ENCODE measurements at places on chromosomes 13 and 19.

DNA sequence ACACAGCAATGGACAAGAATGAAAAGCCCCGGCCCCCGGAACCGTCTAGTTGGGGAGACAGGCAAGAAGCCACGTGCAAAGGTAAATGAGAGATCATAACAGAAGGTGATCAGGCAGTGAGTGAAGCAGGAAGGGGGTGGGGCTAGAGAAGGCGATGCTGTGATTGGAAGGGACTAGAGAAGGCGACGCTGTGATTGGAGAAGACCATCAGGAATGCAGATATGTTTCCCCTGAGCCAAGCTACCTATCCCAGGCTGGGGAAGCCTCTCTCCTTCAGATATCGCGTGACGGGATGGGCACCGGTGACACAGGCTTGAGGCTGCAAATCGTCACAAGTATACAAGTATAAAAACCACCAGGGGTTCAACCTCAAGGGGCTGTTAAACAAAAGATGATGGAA is 21.8 kb downstream of the DCAF15 start:
- DNase-seq: peak; percentile 78

- DNase-seq: no peak
Measured at GRCh38 chr13:74243637-74244526, 109.7 kb upstream of the KLF12 start.

DNA sequence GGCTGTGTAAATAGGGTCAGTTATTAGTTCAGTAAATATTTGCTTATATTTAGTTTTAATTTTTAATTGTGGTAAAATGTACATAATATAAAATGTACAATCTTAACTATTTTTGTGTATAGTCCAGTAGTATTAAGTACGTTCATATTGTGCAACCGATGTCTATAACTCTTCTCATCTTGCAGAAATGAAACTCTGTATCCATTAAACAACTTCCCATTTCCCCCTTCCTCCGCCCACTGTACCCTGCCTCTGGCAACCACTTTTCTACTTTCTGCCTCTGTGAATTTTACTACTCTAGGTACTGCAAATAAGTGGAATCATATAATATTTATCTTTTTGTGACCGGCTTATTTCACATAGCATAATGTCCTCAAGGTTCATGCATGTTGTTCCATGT is 24.4 kb downstream of the UBAC2 start:
- no peak for DNase-seq

DNA sequence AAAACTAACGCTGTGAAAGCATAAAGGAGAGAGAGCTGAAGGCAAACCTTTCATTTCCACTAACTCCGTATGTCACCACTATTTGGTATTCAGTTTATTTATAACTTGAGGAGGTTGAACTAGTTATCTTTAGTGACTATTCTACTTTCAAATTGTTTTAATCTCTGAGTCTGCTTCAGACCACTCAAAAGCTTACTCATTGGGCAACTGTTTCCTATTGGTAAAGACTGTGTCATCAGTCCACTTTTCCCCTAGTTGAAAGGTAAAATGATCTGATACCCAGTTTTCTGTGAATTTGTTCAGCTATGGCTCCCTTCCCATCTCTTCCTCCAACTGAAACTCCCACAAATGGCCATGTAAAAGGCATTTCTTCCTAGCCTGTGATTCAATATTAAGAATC is 39.1 kb downstream of the TEX26 start:
- no peak for DNase-seq

- DNase-seq: peak; percentile 84
Measured at GRCh38 chr19:12792051-12792852, 966 bp downstream of the JUNB start.

DNA sequence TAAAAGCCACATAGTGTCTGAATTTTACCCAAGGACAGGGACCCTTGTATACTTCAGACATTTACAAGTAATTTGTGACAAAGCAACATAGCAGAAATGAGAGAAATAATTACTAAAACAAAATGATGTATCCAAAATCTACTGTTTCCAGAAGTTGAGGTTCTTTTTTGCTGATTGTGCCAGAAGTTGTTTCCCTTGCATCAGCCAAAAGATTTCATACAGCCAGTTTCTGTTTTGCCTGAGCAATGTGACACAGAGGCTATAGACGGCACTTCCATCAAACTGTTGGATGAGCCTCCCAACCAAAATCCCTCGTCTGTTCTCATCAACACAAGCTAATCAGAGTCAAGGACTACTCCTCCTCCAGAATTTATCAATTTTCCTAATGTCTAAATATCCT is 913.2 kb upstream of the GPC6 start:
- no peak for DNase-seq

GRCh38 chr19:55353803-55354697 is 469 bp downstream of the COX6B2 start:
- peak; percentile 92 for DNase-seq

DNA sequence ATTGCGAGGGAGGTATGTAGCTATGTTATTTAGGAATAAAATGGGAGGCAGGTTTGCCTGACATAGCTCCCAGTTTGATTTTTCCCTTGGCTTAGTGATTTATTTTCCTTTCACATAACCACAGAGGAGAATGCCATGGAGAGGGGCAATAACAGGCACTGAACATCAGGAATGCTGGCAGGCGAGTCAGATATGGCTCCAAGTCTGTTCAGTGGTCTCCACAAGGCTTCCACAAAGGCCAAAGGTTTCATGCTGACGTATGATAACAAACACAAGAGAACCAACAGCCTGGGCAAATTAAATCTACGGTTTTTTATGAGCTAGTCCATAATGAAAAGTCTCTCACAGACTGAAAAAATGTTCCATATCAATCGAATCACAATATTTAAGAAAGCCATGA is 66.7 kb downstream of the SUCLA2 start:
- DNase-seq: no peak

DNA sequence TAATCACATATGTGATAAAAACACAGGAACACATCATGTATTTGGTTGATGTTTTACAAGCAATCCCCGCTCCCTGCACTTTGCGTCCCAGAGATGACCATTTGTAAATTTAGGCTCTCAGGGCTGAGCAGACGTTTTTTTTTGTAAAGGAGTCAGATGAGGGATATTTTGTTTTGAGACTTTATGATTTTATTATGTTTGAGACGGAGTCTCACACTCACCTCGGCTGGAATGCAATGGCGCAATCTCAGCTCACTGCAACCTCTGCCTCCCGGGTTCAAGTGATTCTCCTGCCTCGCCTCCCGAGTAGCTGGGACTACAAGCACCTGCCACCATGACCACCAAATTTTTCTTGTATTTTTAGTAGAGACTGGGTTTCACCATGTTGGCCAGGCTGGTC is 1.4 kb downstream of the TLE6 start:
- DNase-seq: no peak

- no peak for DNase-seq
Measured at GRCh38 chr19:56765137-56765536, 75.4 kb downstream of the PEG3 start.

GRCh38 chr19:5786593-5787408 is 2.3 kb upstream of the PRR22 start:
- DNase-seq: no peak

DNA sequence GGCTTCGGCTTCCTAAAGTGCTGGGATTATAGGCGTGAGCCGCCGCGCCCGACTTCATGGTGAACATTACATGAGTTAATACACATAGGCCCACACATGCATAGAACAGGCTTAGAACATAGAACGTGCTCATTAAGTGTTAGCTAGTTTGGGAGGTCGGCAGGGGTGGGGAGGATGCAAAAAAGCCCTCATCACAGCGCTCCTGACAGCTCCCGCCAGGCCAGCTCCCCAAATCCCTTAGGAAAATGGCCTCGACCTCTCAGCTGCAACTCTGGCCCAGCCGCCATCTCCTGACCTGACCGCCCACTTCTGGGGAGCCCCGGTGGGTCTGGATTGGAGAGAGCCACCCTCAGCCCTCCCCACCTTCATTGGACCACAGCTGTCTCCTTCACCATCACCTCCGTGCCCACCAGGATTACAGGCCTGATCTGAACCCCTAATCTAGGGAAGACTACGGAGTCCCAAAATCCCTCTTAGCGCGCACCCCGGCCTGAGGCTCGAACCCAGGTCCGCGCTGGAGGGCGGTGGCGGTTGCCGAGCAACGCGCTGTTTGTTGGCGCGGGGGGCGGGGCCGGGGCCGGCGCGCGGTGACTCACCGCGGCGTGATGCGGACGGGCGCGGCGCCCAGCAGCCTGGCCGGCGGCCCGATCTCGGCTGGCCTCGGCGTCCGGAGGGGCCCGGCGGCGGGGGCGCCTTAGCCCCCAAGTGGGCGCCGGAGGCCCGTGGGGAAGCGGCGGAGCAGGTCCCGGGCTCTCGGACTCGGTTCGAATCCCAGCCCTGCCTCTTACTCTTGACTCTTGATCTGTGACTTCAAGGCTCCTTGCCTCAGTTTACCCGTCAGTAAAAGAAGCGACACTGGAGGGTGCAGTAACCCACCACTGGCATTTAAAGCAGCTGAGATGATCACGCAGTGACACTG is 26.7 kb upstream of the NANOS3 start:
- DNase-seq: peak; percentile 88

DNA sequence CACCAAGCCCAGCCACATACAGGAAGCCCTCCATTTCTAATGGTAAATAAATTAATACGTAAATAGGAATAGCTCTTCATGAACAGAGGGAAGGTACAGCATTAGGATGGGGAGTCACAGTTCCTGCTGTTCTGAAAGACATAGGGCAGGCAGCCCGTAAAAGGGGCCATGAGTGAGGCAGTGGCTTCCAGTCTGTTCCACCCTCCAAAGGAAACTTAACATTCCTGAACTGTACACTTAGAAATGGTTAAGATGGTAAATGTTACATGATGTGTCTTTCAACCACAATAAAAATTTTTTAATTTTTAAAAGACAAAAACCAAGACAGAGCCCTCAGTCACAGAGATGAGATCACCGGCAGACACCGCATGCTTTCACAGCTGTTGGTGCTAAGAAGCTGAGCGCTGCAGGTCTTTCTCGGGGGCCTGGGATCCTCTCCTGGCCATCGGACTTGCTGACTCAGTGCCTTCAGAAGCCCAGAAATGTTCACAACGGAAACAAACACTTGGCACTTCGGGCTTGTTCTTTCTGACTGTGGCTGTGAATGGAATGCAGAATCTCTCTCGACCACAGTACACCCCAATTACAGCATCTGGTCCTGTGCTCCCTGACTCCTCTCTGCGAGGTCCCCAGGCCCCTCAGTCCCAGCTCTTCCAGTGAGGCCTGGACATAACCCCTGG is 36.4 kb downstream of the EPS15L1 start:
- no peak for DNase-seq

- peak; percentile 79 for DNase-seq
Measured at GRCh38 chr19:53927739-53928138, 18.7 kb downstream of the CACNG7 start.

GRCh38 chr19:326871-327270 is 17.7 kb downstream of the MIER2 start:
- no peak for DNase-seq

GRCh38 chr19:49801966-49802661 is 11.0 kb downstream of the FUZ start:
- no peak for DNase-seq

- no peak for DNase-seq
Measured at GRCh38 chr19:48111280-48111679, 663 bp upstream of the PLA2G4C start.

DNA sequence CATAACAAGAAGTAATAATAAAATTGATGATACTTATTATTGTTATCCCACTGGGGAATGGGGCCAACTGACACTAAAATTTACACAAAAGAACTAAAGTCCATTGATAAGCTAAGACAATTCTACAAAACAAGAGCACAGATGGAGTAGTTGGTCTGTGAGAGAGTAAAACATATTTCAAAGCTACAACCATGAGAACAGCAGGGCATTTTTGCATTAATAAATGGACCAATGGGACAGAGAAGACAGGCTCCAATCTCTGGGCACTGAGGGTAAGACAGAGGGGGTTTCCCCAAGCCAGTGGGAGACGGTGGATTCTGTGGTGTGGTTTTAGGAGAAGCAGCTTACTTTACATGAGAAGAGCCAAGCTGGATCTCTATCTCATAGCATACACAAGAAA is 14.4 kb downstream of the KANK2 start:
- DNase-seq: no peak

DNA sequence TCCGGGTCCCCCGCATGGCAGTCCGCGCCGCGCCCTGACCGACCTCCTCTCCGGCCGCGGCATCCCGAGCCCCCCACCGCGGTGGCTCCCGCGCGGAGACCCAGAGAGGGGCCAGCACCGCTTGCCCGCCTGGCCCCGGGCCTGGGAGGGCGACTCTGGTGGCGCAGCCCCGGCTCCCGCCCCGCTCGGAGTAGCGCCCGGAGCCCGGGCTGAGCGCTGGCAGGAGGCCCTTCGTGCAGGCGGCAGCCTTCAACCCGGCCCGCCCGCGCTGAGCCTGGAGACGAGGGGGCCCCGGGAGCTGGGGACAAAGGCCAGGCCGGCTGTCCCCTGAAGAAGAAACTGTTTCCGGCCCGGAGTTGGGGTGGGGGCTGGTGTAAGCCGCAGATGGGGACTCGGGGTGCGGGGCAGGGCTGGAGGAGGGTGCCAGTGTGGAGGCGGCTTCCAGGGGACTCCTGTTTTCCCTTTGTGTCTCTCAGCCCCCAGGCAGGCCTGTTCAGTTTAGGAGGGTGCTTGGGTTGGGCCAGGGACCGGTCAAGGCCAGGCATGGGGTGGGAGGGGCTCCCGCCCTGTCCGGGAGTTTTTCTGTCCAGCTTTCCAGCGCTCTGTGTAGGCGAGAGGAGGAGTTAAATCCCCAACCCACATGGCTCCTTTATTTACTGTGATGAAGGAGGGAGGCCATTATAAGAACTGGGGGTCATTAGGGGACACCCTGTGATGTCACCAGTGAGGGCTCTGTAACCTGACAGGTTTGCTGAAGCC is 935 bp downstream of the LRP3 start:
- no peak for DNase-seq

DNA sequence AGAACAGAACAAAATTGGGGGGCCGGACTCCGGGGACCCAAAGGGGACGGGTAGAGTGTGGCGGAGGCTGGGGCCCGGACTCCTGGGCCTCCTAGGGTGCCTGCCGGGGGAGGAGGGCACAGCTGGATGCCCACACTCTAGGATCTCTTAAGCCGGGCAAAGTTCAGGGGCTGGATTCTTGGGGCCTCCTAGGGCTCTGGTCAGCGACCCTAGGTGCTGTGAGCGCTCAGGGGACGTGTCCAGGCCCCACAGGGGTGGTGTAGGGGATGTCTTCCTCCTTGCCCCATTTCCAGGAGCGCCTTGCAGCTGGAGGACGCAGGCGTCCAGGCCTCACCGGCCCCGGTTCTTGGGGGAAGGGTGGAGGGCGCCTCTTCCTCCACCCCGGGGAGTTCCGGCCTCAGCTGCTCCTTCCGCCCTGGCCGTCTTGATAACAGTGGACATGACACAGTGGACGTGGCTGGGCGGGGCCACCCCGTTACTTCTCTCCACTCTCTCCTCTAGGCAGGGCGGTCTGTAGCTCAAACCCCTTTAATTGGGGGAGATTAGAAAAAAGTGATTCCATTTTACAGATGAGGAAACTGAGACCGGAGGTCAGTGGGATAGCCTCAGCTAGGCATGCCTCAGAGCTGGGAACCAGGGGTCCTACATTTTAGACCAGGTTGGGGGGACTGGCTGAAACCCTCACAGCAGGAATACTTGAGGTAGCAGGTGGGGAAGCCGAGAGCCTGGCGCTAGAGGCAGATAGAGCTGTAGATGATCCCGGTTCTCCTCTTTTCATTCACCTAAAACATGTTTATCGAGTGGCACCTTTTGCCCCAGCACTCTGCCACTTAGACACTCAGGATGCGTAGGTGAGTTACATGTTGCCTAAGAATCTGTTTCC is 705 bp downstream of the STXBP2 start:
- DNase-seq: no peak

- DNase-seq: no peak
Measured at GRCh38 chr13:73075954-73076353, 17.1 kb downstream of the KLF5 start.

GRCh38 chr13:93834051-93834450 is 607.4 kb downstream of the GPC6 start:
- no peak for DNase-seq

Data from H1 (cell line).